Stimulated activated CD4-positive, alpha-beta T cell treated with anti-CD3 and anti-CD28 coated beads, TNF-alpha, amount 100 ng/mL, for 24 hours (primary cell): ENCODE measurements at places on chromosomes 3 and 15.

DNA sequence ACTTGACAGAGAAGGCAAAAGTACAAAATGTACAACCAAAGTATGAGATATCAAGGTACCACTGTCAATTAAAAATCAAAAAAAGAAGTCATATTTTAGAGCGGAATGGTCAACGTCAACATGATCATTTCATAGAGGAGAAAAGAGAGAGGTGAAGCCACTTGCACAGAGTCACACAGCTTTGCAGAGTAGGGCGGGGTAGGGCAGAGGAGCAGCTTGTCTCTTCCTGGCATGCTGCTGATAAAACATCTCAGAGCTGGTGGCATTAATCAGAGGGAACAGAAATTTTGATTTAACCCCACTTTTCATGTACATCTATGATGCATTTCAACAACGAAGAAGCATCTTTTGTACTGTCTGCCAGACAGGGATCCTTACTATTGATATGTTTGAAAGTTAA lies 5.2 kb upstream of the IGF1R start:
- DNase-seq, result no peak

DNA sequence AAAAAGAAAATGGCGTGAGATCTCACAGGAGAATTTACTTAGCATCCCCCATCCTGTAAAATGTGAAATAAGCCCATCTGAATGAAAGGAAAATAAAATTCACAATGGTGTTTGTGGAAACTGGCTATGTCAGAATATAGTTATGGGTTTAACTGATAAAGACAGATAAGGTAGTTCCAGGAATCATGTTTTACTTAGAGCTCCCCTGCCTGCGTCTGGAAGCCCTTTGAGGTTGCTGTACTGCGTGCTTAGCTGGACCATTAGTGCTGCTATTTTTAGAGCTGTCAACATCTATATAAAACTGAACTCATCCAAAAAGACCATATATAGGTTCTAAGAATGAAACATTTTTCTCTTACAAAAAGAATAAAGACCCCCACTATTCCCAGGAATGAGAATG lies 130.8 kb downstream of the LSAMP start:
- no peak for DNase-seq

DNA sequence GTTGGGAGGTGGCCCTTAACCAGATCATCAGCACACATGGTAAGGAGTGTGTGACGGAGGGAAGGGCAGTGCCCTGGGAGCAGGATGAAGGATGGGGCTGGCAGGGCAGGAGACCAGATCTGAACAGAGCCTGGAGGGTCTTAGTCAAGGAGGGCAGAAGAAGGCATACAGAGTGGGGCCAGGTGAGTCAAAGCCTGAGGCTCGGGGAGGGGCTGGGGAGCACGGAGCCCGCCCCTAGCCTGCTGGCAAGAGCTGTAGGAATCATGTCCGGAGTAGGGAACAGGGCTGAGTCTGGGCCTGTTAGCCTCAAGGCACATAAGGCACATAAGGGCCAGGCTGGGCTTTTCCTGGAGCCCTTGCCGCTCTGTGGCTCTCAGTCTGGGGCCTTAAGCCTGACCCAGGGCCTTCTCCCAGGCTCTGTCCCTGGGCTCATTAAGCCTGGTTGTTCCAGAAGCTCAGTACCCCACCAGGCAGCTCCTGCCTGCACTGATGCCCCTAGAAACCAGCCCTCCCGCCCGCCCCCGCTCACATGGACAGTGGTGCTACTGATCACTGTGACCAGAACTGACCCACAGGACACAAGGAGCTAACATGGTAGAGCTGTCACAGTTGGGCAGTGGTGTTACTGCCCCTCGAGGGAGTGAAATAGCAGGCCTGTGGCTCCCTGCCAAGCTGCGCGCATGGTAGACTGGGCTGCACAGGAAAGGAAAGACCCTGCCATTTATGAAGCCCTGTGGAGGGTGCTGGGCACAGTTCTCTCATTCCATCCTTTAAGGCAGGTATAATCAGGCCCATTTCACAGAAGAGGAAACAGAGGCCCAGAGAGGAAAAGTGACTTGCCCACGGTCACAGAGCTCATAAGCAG lies 14.6 kb downstream of the ISG20 start:
- no peak for DNase-seq

DNA sequence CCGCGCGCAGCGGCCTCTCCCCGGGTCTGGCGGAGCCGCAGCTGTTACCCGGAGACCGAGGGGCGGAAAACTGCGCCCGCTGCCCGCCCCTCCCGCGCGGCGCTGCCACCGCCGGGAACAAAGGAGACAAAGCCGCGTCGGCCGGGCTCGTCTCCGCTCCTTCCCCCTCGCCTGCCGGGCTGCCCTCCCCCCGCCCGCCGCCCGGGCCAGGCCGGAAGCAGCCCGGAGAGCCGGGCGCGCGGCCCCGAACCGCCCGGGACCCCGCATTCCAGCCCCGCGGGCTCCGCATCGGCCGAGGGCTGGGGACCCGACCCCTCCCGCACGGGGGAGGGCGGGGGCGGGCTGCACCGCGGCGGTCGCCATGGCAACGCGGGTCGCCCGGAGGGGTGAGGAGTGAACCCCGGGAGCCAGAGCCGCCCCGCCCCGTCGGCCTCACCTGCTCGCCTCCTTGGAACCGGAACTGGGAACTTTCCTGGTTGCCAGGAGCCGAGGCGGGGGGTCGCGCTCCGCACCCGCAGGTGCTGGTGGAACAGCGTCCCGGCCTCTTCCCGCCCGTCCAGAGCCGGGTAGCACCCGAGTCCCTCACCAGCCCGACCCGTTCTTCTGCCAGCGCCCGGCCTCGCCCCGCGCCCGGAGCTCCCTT lies 448 bp downstream of the PLXNB1 start:
- peak; percentile 38 for DNase-seq

DNA sequence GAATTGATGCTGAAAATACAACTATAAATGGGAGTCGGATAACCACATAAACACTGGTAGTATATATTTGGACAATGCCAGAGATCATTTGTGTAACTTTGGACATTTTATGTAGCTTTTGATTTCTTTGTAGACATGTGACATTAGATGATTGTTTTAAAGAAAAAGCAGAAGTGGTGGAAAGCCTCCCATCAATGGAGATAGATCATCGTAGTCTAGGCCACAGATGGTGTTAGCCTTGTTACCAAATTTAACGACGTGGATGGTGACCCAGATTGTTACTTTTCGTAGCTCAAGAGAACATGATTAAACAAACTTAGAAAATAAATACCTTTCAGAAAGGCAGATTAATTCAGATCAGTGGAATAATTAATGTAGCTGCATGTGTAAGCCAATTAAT lies 8.8 kb downstream of the CACNA1D start:
- no peak for DNase-seq

DNA sequence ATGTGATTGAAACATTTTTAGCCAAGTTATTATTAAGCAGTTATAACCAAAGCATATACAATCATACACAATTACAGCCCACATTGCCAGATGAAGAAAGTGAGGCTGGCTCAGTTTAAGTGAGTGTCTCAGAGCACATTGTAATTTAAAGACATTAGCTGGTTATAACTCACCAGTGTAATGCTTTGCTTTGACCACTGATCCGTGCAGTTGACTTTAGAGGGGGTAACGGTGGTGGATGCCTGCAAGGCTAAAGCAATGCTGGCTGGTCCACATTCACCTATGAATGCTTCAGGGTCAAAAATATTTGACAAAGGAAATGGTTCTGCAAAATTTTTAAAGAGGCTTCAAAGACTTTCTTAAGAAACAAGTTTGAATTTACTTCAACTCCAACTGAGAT lies 1.2 kb downstream of the C3orf85 start:
- no peak for DNase-seq

DNA sequence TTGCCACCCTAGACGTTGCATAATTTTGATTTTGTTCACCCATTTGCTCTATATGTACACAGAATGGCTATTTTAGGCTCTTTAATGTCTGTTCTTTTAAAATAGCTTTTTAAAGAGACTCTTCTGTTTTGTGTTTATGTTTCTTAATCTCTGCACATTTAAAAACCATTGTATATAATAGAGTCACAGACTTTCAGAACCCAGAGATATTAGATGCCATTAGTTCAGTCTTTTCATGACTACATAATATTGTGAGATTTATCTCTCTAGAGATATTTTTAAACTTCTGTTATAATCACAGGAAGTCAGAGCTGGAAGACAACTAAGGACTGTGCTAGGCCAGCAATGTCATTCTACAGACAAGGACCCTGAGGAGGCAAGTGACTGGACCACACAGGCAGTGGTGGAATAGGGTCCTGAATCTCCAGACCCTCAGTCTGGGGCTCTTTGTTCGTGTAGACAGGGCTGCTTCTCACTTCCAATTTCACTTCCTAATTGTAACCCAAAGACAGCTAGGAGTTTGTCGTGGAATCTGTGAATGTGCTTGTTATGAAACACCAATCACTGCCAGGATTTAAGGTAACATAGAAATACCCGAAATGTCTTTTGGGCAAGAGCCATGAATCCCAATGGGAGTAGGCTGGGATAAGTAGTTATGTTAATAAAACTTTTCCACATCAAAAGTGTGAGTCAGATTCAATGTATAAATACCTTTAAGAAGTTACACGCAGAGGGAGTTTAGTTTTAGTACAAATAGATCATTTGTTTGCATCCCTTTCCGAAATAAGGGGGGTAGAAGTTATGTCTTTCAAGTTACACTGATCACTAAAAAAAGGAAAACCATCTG lies 165.2 kb upstream of the ROPN1 start:
- DNase-seq, result no peak

- no peak for DNase-seq
Measured at GRCh38 chr15:59548501-59549226, 62.9 kb upstream of the GCNT3 start.

DNA sequence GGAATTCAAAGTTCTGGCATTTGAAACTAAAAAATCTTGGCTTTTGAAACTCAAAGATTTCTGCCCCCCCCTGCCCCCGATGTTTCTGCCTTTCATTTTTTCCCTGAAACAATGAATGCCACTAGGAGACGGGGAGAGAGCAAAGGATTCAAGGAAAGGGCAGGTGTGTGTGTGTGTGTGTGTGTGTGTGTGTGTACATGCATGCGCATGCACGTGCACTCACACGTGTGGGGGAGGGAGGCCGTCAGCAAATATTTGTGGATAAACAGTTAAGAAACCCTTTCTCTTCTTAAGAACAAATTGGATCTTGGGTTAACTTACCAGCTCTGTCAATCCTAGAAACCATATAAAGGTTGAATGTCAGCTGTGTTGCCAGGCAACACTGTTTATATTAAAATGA lies 29.2 kb upstream of the CCDC174 start:
- DNase-seq, result no peak
